ENCODE measurements at places on chromosomes 13 and 19. TPM values are rescaled to one million over a fixed set of nuclear protein-coding genes. Genes with fewer than 3 reads are reported as not detected.

Gene COL4A1
- total RNA-seq: 132 TPM

Gene ERICH4
- not detected for total RNA-seq

Gene WDR87
- total RNA-seq: not detected

Gene TUBA3C
- 87.1 TPM for total RNA-seq

Gene SHISA2
- total RNA-seq: 21.6 TPM

Gene MEX3D
- total RNA-seq: 87.0 TPM

Gene ZNF566
- 9.6 TPM for total RNA-seq

Gene KLHL1
- 0.28 TPM for total RNA-seq

Gene DAND5
- not detected for total RNA-seq

Gene TTC9B
- not detected for total RNA-seq

Gene FFAR2
- total RNA-seq: not detected

Gene COMP
- 2.0 TPM for total RNA-seq

Gene CGB2
- not detected for total RNA-seq

Gene RGCC
- total RNA-seq: 87.0 TPM

Gene KLK7
- total RNA-seq: 0.68 TPM

Gene NKPD1
- total RNA-seq: 3.6 TPM

Gene IGSF23
- not detected for total RNA-seq

Gene ZNF700
- 16.8 TPM for total RNA-seq

Gene AP1M2
- 28.1 TPM for total RNA-seq

Gene ZNF20
- total RNA-seq: 6.0 TPM

Data from prostate gland (tissue), 2 donors.